CD8-positive, alpha-beta T cell (primary cell): ENCODE measurements at places on chromosomes 11 and 22.

GRCh38 chr11:48354013-48354412 is 12.3 kb downstream of the OR4C5 start:
- DNase-seq = no peak

GRCh38 chr11:71418643-71419042 is 29.6 kb downstream of the DHCR7 start:
- no peak for DNase-seq

DNA sequence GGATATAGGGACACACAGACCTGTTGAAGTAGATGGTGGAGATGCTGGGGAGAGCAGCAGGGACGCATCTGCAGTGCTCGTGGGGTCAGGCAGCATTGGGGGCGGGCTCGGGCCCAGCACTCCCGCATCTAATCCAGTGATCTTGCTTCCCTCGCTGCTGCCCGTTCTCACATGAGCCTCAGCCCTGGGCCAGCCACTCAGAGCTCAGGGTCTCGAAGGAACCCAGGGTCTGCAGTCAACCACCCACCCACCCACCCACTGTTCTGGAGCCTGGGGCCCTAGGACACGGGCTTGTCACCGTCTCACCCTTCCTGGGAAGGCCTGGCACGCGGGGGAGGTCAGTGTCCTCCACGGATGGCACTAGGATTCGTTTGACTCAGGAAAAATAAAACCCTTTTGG is 406.0 kb downstream of the TBC1D22A start:
- no peak for DNase-seq

GRCh38 chr11:109423466-109424190 is 1.6 kb downstream of the C11orf87 start:
- DNase-seq = no peak

DNA sequence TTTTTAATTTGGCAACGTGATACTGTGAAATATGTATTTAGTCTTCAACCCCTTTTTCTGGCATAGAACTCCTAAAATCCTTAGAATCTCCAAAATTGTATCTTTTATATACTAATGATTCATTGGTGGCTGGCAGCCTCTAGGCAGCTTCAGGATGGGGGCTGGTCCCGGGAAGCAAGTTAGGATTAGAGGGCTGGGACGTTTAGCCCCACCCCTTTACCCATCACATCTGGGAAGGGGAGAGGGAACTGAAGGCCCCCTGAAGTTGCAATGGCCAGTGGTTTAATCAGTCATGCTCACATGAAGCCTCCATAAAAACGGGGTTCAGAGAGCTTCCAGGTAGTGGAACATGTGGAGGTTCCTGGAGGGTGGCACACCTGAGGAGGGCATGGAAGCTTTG is 7.1 kb downstream of the IL17RA start:
- no peak for DNase-seq
